Breast epithelium (tissue), 4 donors: ENCODE measurements at places on chromosomes 2 and 18. TPM values are rescaled to one million over a fixed set of nuclear protein-coding genes. Genes with fewer than 3 reads are reported as not detected.

DNA sequence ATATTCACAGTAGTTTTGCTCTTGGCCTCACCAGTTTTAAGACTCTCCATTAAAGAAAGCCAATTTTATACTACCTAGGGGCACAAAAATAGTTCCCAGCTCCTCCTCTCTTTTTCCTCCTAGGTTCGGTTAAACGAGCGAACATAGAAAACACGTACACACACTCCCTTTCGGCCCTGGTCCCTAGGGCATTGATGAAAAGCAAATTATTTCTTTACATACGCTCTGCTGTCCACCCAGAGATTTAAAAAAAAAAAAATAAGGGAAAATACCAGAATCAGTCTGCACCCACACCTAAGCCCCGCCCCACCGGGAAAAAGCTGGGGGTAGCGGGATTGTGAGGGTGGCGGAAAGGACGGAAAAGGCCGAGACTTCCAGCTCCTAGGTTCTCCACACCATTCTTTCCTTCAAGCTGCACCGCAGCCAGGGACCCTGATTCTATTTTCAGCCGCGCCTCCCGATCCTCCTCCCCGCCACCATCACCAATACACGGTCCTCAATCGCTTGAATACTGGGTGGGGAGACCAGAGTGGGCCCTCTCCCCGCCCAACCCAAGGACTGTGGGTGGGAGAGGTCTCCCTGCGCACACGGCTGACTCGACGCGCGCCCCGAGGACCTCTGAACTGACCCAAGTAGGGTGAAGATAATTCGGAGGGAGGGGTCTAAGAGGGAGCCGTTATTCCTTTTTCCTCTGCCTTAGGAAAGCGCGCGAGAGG lies 769 bp downstream of the ATF2 start:
- H3K4me3 ChIP-seq: peak overlapping the region; percentile 91
- H3K27ac ChIP-seq: peak overlapping the region; percentile 98
- no peaks in the 10 kb centered on the region for H3K27me3 ChIP-seq
- peaks cover 13% of the 10 kb centered on the region for H3K4me1 ChIP-seq

GRCh38 chr2:171879865-171880264 lies 14.2 kb downstream of the SLC25A12 start:
- H3K4me3 ChIP-seq: no peak overlapping the region
- no peak for DNase-seq
- no peaks in the 10 kb centered on the region for H3K27me3 ChIP-seq
- H3K36me3 ChIP-seq: no peaks in the 10 kb centered on the region
- H3K27ac ChIP-seq: no peak overlapping the region

DNA sequence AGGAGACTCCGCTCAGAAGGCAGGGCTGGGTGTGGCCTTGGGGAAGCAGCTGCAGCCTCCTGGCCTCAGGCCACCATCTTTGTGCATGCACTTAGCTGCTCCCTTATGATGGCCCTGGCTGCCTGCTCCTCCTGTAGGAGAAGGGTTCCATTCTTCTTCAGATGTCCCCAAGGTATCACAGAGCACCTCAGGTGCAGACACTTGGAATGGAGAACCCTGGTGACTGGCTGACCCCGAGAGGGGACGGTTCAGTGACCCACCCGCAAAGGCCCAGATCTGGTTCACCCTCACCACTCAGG lies 9.6 kb downstream of the GPAT2 start:
- no peaks in the 10 kb centered on the region for H3K4me1 ChIP-seq
- H3K36me3 ChIP-seq: no peaks in the 10 kb centered on the region
- H3K27me3 ChIP-seq: no peaks in the 10 kb centered on the region

GRCh38 chr18:43596105-43596712 lies 318.9 kb upstream of the SYT4 start:
- H3K27ac ChIP-seq: no peak overlapping the region
- H3K4me1 ChIP-seq: no peaks in the 10 kb centered on the region
- no peak overlapping the region for H3K4me3 ChIP-seq
- no peaks in the 10 kb centered on the region for H3K36me3 ChIP-seq

GRCh38 chr2:236939271-236939670 lies 146.4 kb upstream of the COPS8 start:
- no peaks in the 10 kb centered on the region for H3K4me1 ChIP-seq
- H3K4me3 ChIP-seq: no peak overlapping the region
- no peak for DNase-seq
- H3K36me3 ChIP-seq: no peaks in the 10 kb centered on the region

GRCh38 chr2:226995625-226996041 lies 159.8 kb downstream of the RHBDD1 start:
- no peaks in the 10 kb centered on the region for H3K27me3 ChIP-seq
- no peak overlapping the region for H3K4me3 ChIP-seq
- no peaks in the 10 kb centered on the region for H3K4me1 ChIP-seq
- H3K27ac ChIP-seq: no peak overlapping the region
- H3K36me3 ChIP-seq: no peaks in the 10 kb centered on the region

- H3K36me3 ChIP-seq: no peaks in the 10 kb centered on the region
- H3K27ac ChIP-seq: no peak overlapping the region
- no peak for DNase-seq
- no peaks in the 10 kb centered on the region for H3K4me1 ChIP-seq
- no peaks in the 10 kb centered on the region for H3K27me3 ChIP-seq
Measured at GRCh38 chr2:163723348-163723747, 12.5 kb downstream of the FIGN start.

- no peak for DNase-seq
Measured at GRCh38 chr2:62538756-62539155, 32.8 kb upstream of the TMEM17 start.

GRCh38 chr2:178237488-178238153 lies 43.3 kb downstream of the OSBPL6 start:
- no peak for DNase-seq
- H3K4me3 ChIP-seq: no peak overlapping the region
- no peaks in the 10 kb centered on the region for H3K36me3 ChIP-seq
- H3K27ac ChIP-seq: no peak overlapping the region

DNA sequence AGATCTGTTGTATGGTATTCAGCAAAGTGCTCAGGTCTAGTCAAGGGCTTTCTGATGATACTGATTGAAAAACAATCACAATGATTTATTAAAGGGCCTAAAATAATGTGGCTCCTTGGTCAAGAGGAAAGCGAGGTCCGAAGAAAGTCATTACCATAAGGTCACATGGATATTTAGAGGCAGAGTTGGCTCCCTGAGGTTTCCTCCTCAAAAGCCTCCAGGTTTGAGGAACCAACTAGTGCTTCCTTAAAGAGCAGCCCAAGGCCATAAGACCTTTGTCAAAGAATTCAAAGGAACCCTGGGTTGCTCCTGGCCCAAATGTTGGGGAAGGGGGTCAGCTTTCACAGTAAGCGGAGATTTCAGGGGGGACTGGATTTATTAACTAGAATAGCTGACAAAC lies 280.7 kb upstream of the ATP5MC3 start:
- no peak for DNase-seq
- H3K36me3 ChIP-seq: no peaks in the 10 kb centered on the region
- H3K27ac ChIP-seq: no peak overlapping the region
- no peak overlapping the region for H3K4me3 ChIP-seq
- H3K4me1 ChIP-seq: no peaks in the 10 kb centered on the region
- no peaks in the 10 kb centered on the region for H3K27me3 ChIP-seq

DNA sequence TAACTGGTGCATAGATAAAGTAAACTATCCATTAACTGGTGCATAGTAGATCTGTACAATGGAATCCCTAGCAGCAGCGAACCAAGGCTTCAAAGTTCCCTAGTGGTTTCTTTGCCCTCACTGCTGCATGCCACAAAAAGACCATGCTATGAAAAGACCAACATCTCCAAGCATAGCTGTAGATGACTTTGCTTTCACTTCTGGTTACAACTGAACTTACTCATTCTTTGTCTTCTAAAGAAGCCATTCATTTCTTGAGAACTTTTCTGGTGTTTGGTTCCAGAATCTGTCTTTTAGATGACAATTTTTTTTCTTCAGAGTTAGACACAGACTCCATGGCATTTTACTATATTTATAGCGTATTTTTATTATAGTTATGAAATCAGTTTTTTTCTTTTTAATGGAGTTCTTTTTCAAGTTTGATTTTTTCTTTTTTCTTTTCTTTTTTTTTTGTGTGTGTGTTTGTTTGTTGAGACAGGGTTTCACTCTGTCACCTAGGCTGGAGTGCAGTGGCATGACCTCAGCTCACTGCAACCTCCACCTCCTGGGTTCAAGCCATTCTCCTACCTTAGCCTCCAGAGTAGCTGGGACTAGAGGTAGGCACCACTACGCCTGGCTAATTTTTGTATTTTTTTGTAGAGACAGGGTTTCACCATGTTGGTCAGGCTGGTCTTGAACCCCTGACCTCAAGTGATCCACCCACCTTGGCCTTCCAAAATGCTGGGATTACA lies 63.6 kb downstream of the SLC35F5 start:
- no peaks in the 10 kb centered on the region for H3K4me1 ChIP-seq
- no peaks in the 10 kb centered on the region for H3K36me3 ChIP-seq
- H3K27ac ChIP-seq: no peak overlapping the region
- no peaks in the 10 kb centered on the region for H3K27me3 ChIP-seq
- no peak overlapping the region for H3K4me3 ChIP-seq

GRCh38 chr2:130831356-130831755 lies 5.4 kb upstream of the ARHGEF4 start:
- H3K27ac ChIP-seq: no peak overlapping the region
- H3K27me3 ChIP-seq: peaks cover 26% of the 10 kb centered on the region
- no peak overlapping the region for H3K4me3 ChIP-seq
- no peaks in the 10 kb centered on the region for H3K36me3 ChIP-seq

DNA sequence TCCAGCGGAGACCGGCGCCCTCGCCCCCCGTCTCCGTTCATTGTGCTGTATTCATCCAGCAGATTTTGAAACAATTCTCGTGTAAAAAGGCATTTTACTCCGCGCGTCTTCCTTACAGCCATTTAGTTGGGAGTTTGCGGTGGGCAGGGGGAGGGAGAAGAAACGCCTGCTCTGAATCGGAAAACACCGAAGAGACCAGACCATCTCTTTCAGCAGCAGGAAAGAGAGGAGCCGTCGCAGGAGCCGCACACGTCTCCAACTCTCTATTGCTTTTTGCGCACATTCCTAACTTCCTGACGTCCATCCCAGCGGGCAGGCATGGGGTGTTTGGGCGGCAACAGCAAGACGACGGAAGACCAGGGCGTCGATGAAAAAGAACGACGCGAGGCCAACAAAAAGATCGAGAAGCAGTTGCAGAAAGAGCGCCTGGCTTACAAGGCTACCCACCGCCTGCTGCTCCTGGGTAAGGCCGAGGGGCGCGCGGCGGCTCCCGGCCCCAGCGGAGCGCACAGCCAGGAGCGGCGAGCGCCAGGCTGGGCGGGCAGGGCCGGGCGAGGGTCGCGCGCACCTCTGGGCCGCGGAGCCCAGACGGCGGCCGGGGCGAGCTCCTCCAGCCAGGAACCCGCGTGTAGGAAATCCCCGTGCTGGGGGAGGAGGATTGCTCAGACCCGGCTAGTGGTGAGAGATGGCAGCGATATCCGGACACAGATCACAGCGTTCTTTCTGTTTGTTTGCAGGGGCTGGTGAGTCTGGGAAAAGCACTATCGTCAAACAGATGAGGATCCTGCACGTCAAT lies 63.2 kb downstream of the GNAL start:
- DNase-seq: no peak
- H3K4me1 ChIP-seq: no peaks in the 10 kb centered on the region
- H3K36me3 ChIP-seq: no peaks in the 10 kb centered on the region
- H3K27me3 ChIP-seq: peaks cover 31% of the 10 kb centered on the region
- peak overlapping the region; percentile 68 for H3K4me3 ChIP-seq

DNA sequence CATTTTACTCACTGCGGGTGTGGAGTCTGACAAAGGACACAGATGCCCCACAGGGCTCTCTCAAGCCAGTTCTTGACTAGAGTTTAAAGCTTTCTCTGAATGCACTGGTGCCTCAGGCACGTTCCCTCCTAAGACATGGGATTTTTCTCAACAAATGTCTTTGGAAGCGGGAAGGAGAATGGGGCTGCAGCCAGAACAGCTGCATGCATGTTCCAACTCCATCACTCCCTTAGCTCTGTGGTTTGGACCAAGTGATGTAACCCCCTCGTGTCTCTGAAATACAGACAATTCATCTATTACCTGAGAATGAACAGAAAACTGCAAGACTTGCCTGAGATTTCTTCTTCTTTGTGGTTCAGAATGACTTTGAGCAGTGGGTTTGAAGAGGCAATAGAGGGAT lies 141.7 kb upstream of the SERPINE2 start:
- H3K4me1 ChIP-seq: no peaks in the 10 kb centered on the region
- H3K36me3 ChIP-seq: no peaks in the 10 kb centered on the region
- no peaks in the 10 kb centered on the region for H3K27me3 ChIP-seq

DNA sequence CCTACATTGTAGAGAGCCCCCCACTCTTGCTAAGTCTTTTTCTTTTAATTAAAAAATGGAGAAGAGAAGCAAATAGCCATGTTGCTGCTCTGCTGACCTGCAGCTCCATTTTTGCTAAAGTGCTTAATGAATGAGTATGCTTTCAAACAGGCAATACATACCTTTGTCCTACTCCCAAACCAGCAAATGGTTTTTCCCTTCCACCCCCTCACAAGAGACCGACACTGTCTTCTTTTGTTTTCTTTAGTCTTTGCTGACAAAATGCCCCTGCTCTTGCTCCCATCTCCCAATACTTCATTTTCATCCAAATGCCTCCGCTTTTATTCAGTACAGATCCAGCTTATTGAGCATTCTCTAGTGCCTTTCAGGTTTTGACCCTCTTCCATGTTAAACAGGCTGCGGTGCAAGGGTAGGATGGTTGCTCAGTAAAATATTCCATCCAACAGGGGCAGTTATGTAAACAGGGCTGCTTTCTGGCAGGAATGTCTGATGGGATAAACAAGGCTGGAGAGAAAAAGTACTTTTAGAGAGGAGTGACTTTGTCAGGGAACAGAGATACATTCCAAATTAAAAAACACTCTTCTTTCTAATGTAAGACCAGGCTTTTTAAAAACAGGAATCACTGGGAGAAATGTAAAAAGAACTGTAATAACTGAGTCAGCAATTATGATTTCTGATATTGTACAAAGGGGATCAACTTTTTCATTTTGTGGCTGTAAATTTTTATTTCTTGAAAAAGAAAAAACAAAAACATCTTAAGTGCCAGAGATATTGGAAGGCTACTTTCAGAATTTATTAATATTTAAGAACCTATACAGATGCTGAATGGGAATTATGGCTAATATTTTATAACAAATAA lies 136.8 kb downstream of the MEP1B start:
- H3K36me3 ChIP-seq: no peaks in the 10 kb centered on the region
- no peak overlapping the region for H3K4me3 ChIP-seq
- no peaks in the 10 kb centered on the region for H3K4me1 ChIP-seq
- H3K27me3 ChIP-seq: no peaks in the 10 kb centered on the region
- no peak overlapping the region for H3K27ac ChIP-seq
- no peak for DNase-seq

GRCh38 chr2:236136538-236136937 lies 31.6 kb downstream of the GBX2 start:
- DNase-seq: no peak
- no peak overlapping the region for H3K27ac ChIP-seq
- H3K36me3 ChIP-seq: no peaks in the 10 kb centered on the region

The COA5 gene
- total RNA-seq: 45.6 TPM

The REG3G gene
- total RNA-seq: not detected

The MALT1 gene
- total RNA-seq: 33.5 TPM

The SNORC gene
- total RNA-seq: 23.1 TPM

The CCT4 gene
- 119 TPM for total RNA-seq

The CNOT11 gene
- 23.9 TPM for total RNA-seq

The CD207 gene
- total RNA-seq: 0.88 TPM

The WDR33 gene
- 49.4 TPM for total RNA-seq

The SP140 gene
- total RNA-seq: 1.1 TPM
